ENCODE measurements at places on chromosomes 5 and 9.

- DNase-seq: no peak
These were observed 46.8 kb downstream of the FREM1 start for GRCh38 chr9:14863402-14863801.

DNA sequence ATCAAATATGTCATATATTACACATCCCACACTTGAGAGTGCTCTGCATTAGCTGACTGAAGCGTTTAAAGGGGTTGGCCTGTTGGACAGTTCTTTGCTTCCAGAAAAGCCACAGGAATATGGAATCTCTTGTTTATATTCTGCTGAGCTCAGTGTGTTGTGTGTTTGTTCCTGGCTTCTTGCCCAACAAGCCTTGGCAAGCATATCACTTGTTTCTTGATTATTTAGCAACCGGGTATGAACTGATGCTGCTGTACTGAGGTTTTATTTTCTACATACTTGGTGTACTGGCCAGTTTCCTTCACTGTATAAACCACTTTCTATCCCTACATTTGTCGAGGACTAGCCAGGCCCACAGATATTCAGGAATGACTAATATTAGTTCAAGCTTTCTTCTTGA lies 378.9 kb downstream of the KCTD16 start:
- no peak for DNase-seq

- peak; percentile 17 for DNase-seq
These were observed 530 bp downstream of the BBLN start for GRCh38 chr9:128160603-128160987.

GRCh38 chr5:132753135-132753987 lies 6.1 kb downstream of the CCNI2 start:
- DNase-seq: no peak

DNA sequence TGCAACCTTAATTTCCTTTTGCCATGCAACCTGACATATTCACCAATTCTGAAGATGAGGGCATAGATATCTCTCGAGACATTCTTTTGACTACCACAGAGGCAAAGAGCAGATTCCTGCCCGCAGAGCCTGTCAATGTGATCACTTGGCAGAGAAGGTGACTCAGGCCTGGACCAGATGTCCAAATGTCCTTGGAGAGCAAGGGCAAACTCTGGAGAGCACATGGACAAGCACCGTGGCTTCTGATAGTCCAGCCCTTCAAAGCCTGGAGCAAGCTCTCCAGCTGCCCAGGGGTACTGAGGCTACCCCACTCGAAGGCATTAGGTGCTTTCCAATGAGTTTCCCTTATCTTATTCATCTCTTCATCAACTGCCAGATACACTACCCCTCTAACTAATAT lies 50.4 kb upstream of the ALDH1B1 start:
- no peak for DNase-seq

DNA sequence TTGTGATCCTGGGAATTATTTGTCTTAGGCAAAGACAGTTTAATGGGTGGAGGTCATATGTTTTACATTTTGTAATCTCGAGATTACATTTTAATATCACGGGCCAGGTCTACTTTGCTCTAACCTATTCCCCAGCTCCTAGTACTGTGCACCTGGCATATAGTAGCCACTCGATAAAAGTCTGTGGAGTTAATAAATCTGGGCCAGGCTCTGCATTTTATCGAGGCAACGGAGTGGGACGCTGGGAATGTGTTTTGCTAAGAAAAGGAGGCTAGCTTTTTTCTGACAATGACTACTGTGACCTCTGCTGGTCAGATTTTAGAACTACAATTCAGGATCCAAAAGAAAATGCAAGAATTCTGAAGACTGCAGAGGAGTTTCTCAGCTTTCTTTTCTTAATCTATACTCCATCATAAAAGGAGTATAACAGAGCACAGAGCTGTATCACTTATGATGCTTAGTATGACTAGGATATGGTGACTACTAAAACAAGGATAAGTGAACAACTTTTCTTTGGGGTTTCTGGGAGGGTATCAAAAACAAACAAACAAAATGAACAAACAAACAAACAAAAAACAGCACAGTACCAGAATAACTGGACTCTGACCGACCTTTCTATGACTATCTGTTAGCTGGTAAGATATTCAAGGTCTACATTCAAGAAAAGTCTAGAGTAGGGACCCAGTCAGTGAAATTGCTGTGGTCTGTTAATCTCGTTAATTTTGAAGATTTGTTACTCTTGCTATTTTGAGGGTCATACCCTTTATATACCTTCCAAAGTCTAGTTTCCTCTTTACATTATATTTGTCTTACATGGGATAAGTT lies 46.1 kb upstream of the CER1 start:
- DNase-seq: no peak

- no peak for DNase-seq
These were observed 384 bp upstream of the DMXL1 start for GRCh38 chr5:119070578-119070827.

DNA sequence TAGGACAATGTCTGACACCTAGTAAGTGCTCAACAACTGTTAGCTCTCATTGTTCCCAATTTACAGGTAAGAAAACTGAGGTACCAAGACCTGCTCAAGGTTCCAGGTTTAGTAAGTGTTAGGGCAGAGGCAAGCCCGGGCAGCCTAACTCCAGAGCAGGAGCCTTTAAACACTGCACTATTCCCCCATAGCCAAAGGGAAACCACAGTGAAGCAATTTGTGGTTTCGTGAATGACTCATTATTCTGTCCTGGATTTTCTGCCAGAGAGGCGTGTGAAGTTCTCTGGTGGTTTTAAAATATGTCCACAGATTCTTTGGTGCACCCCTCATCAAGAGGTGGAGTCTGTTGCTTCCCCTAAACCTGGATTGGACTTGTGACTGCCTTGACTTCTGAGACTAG lies 1.0 kb upstream of the MCC start:
- DNase-seq: no peak

- DNase-seq: no peak
These were observed 43.8 kb downstream of the THBS4 start for GRCh38 chr5:80078921-80079320.

DNA sequence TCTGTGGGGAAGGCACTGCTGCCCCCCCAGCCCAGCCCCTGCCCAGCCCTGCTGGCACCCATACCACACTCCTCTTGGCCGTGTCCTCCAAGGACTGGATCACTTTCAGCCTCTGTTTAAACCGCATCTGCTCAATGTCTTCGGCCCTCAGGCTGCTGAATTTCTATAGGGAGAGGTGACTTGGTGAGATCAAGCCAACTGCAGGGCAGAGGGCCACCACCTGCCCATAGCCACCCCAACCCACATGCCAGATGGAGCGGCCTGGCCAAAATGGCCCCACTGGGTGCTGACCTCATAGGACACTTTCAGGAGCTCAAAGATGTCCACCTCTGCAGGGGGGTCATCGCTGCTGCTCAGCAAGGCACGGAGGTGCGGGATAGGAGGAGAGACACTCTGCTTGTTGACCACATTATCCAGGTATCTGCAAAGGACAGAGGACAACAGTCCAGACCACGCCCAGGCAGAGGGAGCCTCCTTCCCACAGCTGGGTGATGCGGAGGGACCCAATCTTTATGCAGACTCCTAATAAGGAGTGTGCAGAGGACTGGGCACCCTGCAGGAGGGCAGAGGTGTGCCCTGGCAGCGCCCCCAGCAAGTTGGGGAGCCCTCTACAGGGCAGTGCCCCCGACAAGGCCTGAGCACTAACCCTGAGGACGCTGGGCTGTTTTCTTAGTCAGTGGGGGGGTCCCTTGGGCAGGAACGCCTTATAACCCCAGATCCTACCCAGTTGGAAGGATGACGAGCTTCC lies 14.4 kb upstream of the MRNIP start:
- DNase-seq: no peak

- DNase-seq: no peak
These were observed 30.2 kb downstream of the TGFBI start for GRCh38 chr5:136058972-136059354.

DNA sequence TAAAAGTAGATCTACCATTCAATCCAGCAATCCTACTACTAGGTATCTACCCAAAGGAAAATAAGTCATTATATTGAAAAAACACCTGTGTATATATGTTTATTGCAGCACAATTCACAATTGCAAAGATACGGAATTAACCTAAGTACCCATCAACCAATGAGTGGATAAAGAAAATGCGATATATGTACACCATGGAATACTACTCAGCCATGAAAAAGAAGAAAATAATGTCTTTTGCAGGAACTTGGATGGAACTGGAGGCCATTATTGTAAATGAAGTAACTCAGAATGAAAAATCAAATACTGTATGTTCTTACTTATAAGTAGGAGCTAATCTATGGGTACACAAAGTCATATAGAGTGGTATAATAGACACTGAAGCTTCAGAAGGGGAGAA lies 63.4 kb upstream of the PITX1 start:
- no peak for DNase-seq

- DNase-seq: no peak
These were observed 110.7 kb downstream of the CFAP95 start for GRCh38 chr9:69931340-69931739.

- DNase-seq: no peak
These were observed 48.6 kb upstream of the GDNF start for GRCh38 chr5:37888476-37888875.

Measured in T-helper 2 cell (primary cell).